Activated naive CD8-positive, alpha-beta T cell treated with anti-CD3 and anti-CD28 coated beads for 36 hours (primary cell): ENCODE measurements at places on chromosomes 2 and 18.

DNA sequence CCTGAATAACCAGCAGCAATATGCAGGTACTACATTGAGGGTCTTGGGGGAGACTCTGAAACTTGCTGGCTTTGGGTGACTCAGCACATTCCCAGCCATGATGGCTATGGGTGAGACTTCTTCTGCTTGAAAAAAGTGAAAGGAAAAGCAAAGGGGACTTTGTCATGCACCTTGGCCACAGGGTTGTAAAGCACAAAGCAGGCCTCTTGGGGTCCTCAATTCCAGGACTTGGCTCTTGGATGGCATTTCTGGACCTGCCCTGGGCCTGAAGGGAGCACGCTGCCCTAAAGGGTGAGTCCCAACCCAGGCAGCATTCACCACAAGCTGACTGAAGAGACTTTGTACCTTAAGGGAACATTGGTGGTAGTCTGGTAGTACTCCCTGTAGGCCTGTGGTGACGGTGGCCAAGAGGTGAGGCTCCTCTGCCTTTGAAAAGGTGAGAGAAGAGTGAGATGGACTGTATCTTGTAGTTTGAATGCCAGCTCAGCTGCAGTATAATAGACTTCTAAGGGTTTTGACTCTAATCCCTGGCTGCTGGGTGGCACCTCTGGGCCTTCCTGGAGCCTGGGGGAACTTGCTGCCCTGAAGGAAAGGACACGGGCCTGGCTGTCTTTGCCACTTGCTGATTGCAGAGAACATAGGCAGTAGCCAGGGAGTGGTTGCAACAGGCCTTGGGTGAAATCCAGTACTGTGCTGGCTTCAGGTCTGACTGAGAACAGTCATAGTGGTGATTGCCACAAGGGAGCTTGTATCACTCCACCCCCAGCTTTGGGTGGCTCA, 36.5 kb upstream of the CYTIP start:
- peak; percentile 50 for DNase-seq

GRCh38 chr2:8247905-8248622, 433.8 kb upstream of the ID2 start:
- DNase-seq = no peak

GRCh38 chr2:73021371-73022010, 50.0 kb downstream of the SFXN5 start:
- DNase-seq = no peak

DNA sequence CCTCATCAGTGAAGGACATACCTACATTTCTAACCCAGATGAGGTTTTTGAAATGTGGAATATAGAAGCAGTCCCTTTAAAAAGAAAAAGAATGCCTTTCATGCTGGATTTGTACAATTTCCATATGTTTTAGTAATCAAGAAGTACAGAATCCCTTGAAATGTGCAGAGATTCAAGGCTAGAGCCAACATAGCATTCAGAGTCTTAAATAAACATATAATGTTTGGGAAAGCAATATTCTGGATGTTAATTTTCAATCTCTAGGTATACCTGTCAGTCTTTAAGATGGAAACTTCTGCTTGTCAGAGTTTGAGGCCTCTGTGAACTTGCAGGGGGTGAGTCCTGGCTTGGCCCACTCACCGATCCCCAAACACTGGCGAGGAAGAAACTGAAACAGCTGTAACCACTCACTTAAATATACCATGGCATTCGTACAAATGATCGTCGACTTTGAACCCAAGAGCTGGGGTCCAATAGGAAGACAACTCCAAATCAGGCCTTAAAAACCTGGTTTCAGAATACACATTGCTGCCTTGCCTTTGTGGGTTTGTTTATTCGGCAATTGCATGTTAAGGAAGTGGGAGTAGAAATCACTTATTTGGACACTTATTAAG, 132.8 kb upstream of the NCK2 start:
- DNase-seq = no peak

GRCh38 chr2:28395334-28396061, 2.8 kb downstream of the FOSL2 start:
- no peak for DNase-seq

DNA sequence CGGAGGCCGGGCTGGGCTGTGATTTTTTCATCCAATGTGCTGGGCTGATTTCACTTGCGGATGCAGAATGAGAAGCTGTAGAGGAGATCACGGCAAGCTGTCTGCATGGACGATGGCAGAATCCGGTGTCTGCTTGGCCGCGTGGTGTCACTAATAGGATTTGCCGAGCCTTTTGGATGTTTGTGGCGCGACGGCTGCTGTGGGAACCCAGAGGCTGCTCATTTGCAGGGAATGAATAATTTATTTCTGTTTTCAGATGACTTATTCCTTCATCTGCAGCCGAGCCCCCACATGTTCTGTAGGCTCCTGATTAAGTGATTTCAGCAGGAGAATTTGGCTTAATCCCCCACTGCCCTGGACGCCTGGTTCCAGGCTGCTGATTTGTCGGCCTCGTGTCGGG, 62.6 kb downstream of the ODC1 start:
- no peak for DNase-seq

GRCh38 chr2:174339561-174340399, 5.0 kb downstream of the SP9 start:
- no peak for DNase-seq
